Lung (tissue), 17 donors: ENCODE measurements at places on chromosomes 2 and 18.

- DNase-seq = no peak
Observed at GRCh38 chr2:196247976-196248280, 76.5 kb upstream of the STK17B start.

GRCh38 chr2:128276878-128277675 lies 41.6 kb downstream of the HS6ST1 start:
- no peak for DNase-seq

DNA sequence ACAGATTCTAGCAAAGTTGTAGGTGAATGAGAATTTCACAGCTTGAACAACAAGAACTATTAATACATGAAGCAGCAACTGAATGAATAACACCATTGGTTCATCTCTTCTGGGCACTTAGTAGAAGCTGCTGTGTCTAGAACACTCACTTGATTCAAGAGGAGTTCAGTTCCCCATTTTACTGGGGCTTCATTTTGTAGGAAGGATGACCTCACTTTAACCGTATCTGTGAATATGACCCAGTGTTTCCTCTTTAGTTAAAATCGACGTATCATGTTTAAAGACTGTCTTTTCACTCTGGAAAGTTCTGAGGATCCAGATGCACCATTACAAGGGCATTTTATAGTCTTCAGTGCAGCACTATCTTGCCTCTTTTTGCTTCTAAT lies 47.8 kb downstream of the LRRTM1 start:
- DNase-seq = no peak

DNA sequence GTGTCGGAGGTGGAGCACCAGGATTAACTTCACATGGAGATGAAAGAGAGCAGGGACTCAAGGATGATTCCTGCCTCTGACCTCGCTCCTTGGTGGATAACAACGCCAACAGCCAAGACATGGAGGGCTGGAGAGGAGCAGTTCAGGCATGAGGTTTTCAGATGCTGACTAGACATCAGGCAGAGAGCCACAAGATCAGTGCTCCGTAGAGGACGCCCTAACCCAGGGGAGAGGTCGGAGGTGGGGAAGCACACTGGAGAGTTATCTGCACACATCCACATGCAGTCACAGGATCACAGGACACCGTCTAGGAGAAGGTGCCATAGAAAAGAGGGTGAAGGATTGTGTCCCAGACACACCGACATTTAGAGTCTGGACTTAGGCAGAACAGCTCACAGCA lies 344.3 kb downstream of the EIPR1 start:
- no peak for DNase-seq

- DNase-seq = no peak
Observed at GRCh38 chr2:163906410-163906809, 170.6 kb upstream of the FIGN start.

DNA sequence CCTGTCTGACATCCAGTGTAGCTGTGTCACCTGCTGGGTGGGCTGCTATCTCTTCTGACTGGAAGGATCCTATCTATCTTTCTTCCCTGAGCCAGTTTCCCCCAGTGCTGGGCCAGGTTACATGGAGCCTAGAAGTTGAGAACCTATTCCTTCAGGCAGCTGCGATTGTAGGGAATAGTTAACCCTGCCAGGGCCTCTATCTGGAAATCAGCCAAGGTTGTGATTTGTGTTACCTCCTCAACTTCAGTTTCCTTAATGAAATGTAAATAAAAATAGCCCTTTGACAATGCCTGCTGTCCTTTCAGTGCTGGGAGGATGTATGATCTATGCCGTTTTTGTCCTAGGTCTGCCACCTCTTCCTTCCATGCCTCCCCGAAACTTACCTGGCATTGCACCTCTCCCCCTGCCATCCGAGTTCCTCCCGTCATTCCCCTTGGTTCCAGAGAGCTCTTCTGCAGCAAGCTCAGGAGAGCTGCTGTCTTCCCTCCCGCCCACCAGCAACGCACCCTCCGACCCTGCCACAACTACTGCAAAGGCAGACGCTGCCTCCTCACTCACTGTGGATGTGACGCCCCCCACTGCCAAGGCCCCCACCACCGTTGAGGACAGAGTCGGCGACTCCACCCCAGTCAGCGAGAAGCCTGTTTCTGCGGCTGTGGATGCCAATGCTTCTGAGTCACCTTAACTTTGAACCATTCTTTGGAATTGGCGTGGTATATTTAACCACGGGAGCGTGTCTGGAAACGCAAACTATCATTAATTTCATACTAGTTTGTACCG lies 36.6 kb downstream of the GORASP2 start:
- no peak for DNase-seq

GRCh38 chr2:53530126-53530525 lies 237.5 kb upstream of the CHAC2 start:
- DNase-seq = no peak

DNA sequence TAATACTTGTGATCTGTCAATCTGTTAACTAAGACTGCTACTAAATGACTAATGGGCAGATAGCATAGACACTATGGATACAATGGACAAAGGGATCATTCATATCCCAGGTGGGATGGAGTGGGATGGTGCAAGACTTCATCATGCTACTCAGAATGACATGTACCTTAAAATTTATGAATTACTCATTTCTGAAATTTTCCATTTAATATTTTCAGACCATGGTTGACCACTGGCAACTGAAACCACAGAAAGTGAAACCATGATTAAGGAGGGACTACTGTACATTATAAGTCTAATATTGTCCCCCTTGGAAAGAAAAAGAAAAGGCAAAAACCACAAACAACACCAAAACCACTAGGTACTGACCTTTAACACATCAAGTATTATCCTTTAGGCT lies 247.0 kb upstream of the SYT4 start:
- DNase-seq = no peak
